Activated effector memory CD4-positive, alpha-beta T cell treated with anti-CD3 and anti-CD28 coated beads, Interleukin-2, amount 50 U/mL, for 16 hours (primary cell): ENCODE measurements at places on chromosomes 6 and 20.

- DNase-seq, result no peak
Measured at GRCh38 chr6:145313041-145313855, 422.1 kb downstream of the EPM2A start.

DNA sequence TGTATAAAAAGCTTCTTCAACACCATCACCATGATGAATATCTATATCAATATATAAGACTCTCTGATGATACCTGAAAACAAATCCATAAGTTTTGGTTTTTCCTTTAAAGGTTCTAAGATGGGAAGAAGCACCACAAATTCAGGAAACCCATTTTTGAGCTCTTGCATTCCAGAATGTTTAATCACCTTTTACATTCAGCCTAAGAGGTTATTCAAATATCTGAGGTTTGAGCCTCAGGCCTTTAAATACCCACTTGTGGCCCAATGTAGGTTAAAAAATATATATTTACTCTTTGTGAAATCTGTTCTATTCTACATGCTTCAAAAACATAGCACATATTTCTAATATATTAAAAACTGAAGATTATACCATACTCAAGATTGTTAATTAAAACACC, 17.6 kb downstream of the HDAC2 start:
- no peak for DNase-seq

GRCh38 chr6:1538810-1539478, 70.8 kb upstream of the FOXC1 start:
- DNase-seq, result no peak

- no peak for DNase-seq
Measured at GRCh38 chr6:34695729-34696188, 808 bp downstream of the ILRUN start.

- DNase-seq, result no peak
Measured at GRCh38 chr6:95658886-95659285, 81.6 kb downstream of the MANEA start.

- DNase-seq, result no peak
Measured at GRCh38 chr20:50517817-50518154, 7.6 kb downstream of the PTPN1 start.

DNA sequence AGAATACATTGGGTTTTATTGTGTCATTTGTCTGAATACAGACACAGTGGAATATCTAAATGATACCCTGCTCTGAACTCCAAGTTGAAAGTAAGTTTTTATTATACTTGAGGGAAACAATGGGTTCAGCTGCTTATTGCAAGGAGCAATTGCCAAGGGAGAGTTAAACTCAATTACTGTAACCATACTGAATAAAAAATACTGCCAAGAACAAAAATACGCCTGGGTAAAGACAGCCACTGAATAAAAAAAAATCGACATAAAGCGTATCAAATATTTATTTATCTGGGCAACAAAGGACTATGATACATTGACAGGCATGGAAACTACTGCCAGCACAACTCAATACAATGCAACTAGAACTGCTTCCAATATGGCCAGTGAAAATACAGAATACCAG, 18.1 kb downstream of the TFAP2A start:
- no peak for DNase-seq

GRCh38 chr6:152094992-152095592, 287.6 kb downstream of the ESR1 start:
- no peak for DNase-seq

GRCh38 chr6:43544461-43544860, 27.6 kb downstream of the POLR1C start:
- no peak for DNase-seq

- no peak for DNase-seq
Measured at GRCh38 chr6:166672624-166673206, 45.7 kb upstream of the RPS6KA2 start.

DNA sequence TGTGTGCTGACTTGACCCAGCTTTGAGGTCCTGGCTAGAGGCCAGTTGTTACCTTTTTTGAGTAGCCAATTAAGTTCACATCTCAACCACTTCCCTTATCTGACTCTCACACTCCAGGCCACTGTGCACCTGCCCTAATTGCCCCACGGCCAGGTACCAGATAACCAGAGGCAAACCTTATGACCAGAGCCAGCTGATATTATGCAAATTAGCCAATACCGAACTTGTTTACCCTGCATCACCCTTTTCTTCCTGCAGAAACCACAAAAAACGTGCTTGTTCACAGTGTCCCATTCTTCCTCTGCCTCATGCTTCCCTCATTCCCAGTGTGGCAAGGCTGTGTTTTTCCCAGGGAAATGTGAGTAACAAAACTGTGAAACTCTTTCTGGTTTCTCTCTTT, 89.3 kb downstream of the HTR1B start:
- DNase-seq, result no peak
